DMS53 (cell line): ENCODE measurements at places on chromosomes 6 and 20.
A peak's percentile ranks its signal among the peaks of the same experiment; 100 is the strongest.

- no peak for DNase-seq
Observed at GRCh38 chr6:37324131-37325033, 29.4 kb upstream of the RNF8 start.

- no peak for DNase-seq
Observed at GRCh38 chr6:151149793-151150192, 90.0 kb upstream of the AKAP12 start.

- peak; percentile 50 for DNase-seq
Observed at GRCh38 chr6:93496548-93496947, 77.2 kb upstream of the EPHA7 start.

DNA sequence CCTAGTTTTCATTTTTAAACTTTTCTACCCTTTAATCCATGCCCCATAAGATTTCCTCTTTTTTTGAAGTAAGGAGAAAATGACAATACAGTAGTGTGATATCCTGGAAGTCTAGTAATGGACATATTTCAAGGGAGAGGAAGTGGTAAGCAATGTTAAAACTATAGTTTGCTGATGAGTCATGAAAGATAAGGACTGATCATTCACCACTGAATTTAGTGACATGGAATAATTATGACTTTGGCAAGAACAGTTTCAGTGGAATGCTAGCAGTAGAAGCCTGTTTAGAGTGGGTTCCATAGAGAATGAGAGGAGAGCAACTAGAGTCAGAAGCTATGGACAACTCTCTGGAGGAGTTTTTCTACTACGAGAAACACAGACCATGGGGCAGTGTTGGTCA, 24.9 kb upstream of the SLC2A12 start:
- no peak for DNase-seq
